ENCODE measurements at places on chromosomes 13 and 19.

GRCh38 chr19:18736415-18737336, 53.2 kb downstream of the CRTC1 start:
- no peak for DNase-seq

- no peak for DNase-seq
Measured at GRCh38 chr13:97000295-97000925, 6.1 kb upstream of the OXGR1 start.

- DNase-seq = no peak
Measured at GRCh38 chr13:33051632-33052031, 35.4 kb downstream of the KL start.

- no peak for DNase-seq
Measured at GRCh38 chr13:91046715-91047327, 300.7 kb upstream of the MIR17HG start.

DNA sequence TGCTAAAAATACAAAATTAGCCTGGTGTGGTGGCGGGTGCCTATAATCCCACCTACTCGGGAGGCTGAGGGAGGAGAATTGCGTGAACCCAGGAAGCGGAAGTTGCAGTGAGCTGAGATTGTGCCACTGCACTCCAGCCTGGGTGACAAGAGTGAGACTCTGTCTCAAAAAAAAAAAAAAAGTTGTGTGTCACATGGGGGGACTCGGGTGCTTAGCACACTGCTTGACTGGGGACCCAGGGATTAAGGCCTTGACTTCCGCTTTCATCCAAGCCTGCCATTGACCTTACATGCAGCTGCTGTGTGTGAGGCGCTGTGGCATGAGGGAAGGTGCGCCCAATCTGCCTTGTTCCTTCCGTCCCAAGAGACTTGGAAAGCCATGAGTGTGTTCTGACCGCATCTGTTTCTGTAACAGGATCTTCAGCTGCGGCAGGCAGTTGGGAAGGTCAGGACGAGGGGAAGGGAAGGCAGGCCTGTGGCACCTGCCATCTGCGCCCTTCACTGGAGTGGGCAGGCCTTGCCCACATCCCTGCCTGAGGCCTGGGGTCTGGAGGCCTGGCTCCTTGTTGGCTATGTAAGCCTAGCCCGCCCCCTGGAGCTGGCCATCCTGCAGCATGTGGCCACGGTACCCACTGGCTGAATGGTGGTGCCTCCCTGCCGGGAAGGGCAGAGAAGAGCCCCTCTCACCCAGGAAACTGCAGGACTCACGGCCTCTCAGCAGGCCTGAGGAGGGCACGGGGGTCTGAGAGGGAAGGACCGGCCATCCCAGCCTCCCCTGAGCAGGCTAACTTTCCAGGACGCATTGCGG, 23.0 kb downstream of the PPP1R37 start:
- no peak for DNase-seq

DNA sequence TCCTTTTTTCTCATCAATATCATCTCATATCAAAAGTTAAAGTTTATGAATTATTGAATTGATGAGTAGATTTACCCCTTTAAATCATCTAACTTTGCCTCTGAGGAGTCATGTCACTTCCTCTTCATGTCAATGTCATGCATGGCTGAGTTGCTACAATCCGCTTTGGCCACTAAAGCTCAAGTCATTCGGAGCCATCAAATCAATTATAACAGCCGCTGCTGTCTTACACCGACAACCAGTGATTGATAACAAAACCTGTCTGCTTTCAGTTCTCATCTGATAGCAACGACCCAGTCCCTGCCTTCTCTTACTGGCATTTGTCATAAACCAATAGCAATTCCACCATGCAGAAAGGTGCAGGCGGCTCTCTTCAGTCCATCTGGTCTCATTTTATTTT, 429.3 kb downstream of the DIAPH3 start:
- DNase-seq = no peak

GRCh38 chr19:51719251-51719988, 4.4 kb downstream of the HAS1 start:
- no peak for DNase-seq

DNA sequence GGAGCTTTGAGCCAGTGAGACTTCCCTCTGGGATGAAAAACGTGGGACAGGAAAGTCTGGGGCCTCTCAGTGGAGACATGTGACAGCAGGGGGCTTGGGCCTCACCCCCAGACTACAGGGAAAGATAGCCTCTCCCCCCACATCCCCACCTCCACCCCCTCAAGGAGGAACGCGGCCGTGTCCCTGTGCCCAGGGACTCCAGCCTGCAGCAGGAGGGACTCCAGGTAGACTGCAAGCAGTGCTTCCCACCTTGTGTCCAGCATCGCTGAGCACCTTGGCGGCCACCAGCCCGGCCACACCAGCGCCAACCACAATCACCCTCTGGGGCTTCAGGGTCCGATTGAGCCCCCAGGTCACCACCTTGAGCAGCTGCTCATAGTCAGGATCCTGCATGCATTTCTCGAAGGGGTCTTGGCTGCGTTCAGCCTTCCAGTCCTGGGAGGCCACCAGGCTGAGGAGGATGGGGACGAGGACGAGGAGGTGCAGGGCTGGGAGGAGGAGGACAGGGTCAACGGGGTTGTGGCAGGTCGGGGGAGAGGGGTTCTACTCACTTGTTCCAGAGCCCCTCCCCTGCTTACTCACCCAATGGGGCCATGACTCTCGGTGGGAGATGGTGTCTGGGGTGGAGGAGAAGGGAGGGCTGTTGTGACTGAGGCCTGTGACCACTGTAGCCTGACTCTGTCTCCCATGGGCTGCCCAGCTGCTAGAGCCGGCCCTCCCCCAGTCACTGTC, 955 bp downstream of the IL4I1 start:
- DNase-seq = no peak

DNA sequence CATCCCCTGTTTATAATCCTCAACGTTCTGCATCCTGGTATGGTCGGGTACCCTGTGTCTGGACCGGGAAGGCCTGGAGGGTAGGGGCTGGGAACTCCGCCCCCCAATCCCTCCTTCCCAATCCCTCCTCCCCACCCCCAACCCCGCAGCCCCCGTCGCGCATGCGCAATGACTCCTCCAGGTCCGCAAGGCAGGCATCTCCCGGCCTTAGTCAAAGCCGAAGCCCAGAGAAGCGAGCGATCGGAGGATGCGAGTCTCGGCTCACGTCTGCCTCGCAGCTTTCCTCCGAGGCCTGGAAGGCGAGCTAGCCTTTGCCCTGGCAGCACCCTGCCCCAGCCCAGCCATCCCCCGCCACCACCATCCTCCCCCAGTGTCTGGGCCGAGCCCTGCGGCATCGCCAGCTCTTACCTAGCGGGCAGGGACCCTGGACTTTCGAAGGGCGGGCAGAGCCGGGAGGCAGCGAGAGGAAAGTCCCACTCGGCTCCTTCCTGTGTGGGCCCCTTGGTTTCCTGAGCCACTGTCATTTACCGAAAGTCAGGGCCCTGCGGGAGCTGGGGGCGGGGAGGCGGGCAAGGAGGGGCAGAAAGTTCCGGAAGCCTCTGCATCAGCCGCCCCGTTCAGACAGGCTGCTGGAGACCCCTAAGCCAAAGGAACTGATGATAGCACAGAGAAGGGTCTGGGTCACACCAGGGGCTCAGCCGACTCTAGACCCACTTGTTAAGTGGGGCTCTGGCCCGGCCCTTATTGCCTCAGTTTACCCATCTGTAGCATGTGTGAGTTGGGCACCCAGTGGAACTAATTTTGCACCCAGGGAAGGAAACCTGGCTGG, at the start of gene JAK3:
JAK3 (minus strand) TSS at position 445 of the 829 bp plus-strand sequence. CDS start 3,565 bp downstream, outside the sequence.
- peak; percentile 56 for DNase-seq

- peak; percentile 11 for DNase-seq
Measured at GRCh38 chr13:105445796-105446195, 1089.7 kb downstream of the EFNB2 start.

- no peak for DNase-seq
Measured at GRCh38 chr13:26227166-26227971, 5.3 kb upstream of the RNF6 start.

- DNase-seq = no peak
Measured at GRCh38 chr13:103031332-103031873, 34.8 kb downstream of the SLC10A2 start.

DNA sequence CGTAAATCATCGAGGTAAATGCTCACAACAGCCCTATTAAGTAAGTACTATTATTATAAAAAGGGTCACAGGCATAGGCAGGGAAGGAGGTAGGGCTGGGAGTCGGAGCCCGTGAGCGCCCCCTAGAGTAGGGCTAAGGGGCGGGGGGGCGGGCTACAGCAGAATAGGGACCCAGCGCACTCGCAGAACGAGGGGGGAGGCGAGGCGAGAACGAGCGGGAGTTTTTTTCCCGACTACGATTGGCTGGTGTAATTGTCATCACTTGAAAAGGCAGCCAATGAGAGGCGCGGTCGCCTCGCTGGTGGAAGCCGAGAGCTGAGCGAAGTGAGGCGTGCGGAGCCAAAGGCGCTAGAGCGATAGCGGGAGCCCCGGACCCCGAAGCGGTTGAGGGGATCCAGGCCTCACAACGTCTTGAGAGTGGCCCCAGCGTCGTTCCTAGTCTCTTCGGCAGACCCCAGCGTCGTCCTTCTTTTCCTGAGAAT, 24.2 kb downstream of the KEAP1 start:
- DNase-seq = peak; percentile 86

DNA sequence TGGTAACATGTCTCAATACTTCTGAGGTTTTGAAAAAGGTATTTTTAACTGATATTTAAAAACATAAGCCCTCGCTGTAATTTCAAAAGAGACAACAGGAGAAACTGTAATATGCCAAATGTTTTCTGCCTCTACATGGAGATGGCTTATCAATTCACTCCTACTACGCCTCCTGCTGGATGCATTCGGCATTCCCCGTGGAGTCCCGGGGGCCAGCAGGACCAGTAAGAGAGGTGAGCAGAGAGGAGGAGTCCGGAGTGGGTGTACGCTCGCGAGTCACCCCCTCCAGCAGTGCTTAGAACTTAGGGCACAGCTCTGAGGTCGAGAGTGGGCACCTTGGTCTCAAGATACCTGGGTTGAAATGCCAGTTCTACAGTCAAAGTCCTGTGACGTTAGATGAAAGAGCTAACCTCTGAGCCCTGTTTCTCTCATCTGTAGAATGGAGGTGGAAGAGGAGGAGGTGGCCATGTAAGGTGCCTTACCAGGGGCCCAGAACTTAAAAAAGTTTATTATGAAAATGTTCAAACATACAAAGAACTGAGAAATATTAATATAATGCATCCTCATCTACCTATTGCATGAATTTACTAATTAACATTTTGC, 110.2 kb downstream of the STK24 start:
- DNase-seq = peak; percentile 61

DNA sequence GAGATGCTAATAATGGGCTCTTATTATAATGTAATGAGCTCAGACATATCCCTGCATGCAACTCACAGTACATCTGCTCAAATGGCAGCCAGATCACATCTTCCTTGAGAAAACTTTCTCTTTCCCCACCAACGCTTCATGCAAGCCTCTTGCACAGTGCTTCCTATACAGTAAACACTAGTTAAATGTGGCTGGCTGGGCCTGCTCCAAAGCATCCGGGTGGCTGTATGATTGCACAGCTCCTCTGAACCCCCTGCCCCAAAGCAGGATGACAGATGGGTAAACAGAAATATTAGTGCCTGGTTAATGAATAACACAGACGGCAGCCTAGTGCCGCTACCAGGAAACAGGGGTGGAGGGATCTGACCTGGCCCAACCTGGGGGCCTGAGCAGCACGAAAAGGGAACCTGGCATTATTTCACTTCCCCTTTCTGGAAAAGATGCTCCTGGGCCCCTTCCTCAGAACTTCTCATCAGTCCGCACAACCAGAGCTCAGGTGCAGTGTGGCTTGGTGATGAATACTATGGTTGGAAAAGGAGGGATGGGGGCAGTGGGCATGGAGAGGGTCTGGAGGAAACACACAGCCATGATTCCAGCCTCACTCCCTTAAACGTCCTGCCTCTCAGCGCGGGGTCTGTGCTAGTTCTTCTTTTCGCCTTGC, 10.8 kb downstream of the FFAR2 start:
- DNase-seq = no peak

GRCh38 chr19:9586764-9587163, 2.5 kb upstream of the ZNF121 start:
- DNase-seq = peak; percentile 65

GRCh38 chr13:97266332-97266731, 44.2 kb downstream of the MBNL2 start:
- DNase-seq = no peak

DNA sequence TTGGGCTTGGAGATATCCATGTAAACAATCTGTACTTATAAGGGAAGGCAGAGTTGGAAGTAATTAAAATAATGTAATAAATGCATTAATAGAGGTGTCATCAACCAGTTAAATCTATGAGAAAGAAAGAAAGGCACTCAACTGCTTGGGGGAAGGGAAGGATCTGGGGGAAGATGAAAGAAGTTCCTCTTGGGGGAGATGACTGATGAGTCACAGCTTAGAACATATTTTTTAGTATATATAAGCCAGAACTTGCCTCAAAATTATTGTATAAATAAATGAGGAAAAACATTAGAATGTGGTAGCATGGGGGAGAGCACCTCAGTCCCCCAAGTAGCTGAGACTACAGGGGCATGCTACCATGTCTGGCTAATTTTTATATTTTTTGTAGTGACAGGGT, 205.8 kb downstream of the GGACT start:
- peak; percentile 52 for DNase-seq

DNA sequence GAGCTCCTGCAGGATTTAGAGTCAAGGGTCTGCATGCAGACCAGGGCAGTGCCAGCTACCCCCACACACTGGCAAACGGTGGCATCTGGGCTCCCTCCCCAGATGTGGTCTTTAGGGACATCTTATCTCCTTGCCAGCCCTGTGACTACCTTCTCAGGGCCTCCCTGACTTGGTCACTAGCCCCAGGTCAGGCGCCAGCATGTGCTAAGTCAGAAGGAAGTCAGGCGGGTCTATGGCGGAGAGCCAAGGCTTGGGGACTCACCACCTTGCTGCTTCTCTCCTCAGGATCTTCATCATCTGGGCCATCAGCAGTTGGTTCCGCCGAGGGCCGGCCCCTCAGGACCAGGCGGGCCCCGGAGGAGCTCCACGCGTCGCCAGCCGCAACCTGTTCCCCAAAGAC, 17.6 kb downstream of the CLPTM1 start:
- no peak for DNase-seq

DNA sequence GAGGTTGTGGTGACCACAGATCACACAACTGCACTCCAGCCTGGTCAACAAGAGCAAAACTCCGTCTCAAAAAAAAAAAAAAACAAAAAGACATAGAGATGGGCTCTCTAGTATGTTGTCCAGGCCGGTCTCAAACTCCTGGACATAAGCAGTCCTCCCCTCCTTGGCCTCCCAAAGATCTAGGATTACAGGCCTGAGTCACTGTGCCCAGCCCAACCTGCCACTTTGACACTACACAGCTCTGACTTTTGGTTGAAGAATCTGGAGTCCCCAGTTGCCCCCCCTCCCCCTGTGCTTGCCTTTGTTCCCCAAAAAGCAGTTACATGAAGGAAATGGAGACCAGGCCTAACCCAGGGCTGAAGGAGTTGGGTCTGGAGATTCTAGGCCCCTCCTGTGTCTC, 12.9 kb downstream of the CARM1 start:
- peak; percentile 42 for DNase-seq

DNA sequence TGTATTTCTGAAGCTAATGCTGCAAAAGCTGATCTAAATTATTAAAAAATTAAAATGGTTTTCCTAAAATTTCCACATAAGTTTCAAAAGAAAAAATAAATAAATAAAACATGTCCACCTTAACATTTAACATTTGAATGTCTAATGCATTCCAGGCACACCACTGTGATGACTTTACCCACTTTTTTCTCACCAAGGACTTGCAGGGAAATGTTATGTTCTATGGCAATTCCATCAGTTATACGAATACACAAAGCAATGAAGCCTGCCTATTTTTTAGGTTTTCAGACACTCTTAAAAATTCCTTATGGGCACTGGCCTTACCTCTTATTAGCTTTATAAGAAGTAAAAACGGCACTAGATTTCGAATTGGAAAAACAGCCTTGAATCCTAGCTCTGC, 10.2 kb downstream of the TSC22D1 start:
- DNase-seq = peak; percentile 32

GRCh38 chr13:76009267-76009890, 373.2 kb downstream of the LMO7 start:
- DNase-seq = peak; percentile 2
